ENCODE measurements at places on chromosomes 4 and X.

DNA sequence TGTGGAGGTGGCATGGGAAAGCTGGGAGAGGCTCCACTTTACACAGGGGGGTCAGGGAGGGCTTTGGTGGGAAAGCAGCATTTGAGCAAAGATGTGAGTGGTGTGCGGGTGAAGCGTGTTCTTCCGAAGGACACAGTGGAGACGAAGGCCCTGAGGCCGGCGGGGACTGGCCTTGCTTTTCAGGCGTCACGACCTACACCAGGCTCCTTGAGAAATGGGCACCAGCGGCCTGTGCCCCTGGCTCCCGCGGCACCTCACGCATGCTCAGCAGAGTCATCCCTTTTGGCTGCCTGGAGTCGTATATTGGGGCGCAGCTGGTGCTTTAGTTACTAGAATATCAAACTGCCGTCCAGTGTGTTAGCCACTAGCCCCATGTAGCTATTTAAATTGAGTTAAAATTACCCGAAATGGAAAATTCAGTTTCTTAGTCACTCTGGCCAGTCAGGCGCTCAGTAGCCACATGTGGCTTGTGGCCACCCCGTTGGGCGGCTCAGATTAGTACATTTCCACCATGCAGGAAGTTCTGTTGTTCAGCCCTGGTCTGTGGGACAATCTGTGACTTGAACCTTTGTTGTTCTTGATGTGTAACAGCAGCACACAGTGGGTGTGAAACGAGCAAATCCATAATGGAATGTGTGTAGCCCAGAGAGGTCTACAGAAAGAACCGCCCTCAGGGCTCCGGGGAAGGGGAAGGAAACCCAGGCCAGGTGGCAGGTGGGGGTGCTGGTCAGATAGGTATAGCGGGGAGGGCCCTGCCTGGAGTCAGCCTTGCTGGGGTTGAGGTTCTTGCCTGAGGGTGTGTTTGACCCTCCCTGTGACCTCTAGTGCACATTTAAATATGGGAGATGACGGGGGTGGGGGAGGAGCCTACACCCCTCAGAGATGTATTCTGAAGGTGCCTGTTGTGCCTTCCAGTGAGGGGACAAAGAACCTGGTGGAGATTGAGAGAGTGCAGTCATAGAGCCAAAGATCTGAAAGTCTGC is 30.4 kb downstream of the TBC1D14 start:
- DNase-seq: no peak

DNA sequence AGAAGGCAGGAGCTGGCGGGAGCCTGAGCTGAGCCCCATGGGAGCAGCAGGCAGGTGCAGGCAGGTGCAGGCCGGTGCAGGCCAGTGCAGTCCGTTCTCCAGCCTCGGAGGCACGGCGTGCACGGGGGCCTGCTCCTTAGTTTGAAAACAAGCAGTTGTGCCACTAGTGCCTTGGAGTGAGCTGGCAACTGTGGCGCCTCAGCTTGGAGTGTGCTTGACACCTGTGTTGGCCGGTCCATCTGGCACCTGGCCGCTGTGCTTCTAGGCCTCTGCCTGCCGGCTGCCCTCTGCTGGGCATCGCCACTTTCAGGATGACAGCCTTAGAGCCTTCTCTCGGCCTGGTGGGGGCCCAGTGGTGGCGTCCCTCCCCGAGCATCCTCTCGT is 47.9 kb downstream of the RGS12 start:
- no peak for DNase-seq

GRCh38 chrX:108701633-108702032 is 34.7 kb downstream of the IRS4 start:
- no peak for DNase-seq

GRCh38 chr4:181312066-181312465 is 931.1 kb upstream of the TENM3 start:
- no peak for DNase-seq

- DNase-seq: no peak
These were observed 223.4 kb downstream of the BCOR start for GRCh38 chrX:39874202-39874816.

GRCh38 chr4:67886281-67886680 is 2.5 kb upstream of the TMPRSS11D start:
- DNase-seq: no peak

DNA sequence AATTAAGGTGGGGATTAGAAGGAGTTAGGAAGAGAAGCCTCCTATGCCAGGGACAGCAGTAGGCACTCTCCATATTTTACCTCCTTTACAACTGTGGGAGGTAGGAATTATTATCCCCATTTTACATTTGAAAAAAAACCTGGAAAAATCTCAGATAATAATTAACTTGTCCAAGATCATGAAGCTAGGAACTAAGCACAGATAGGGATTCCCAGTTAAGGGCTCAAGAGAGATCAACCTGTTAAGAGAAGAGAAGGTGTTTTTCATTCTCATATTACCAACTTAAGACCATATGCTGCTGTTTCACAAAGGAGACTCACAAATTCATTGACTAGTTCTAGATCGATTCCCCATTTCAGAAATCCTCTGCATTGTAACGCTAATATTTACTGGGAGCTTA is 16.1 kb upstream of the FAM47E start:
- no peak for DNase-seq

DNA sequence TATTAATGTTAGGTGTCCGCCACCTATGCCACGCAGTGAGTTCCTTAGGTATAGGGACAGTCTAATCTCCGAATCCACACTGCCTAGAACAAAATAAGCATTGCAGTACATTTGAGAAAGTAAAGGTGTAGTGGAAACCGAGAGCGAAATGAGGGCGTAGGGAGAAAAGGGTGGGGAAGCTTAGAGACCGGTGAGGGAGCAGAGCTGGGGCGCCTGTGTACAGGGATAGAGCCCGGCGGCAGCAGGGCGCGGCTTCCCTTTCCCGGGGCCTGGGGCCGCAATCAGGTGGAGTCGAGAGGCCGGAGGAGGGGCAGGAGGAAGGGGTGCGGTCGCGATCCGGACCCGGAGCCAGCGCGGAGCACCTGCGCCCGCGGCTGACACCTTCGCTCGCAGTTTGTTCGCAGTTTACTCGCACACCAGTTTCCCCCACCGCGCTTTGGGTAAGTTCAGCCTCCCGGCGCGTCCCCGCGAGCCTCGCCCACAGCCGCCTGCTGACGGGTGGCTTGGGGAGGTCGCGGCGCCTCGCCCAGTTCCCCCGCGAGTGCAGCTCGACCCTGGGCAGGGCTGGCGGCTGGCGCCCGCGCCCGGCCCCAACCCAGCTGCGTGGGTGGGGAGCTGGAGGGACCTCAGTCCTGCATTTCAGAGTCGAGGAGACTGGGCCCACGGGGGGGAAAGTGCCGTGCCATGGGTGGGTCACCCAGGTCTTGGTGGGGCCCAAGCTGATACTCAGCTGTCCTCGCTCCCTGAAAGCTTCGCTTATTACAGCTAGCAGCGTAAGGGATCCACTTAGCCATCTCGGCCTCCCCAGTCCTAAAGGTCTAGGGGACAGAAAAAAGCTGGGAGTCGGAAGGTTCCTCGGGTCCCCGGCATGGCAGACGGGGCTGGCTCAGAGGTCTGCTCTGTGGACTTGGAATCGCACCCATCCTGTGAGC is at the start of gene ANXA3:
Gene ANXA3 (plus strand): TSS at position 351 of the 932 bp plus-strand sequence. CDS start 2,704 bp downstream, outside the sequence.
- DNase-seq: no peak

DNA sequence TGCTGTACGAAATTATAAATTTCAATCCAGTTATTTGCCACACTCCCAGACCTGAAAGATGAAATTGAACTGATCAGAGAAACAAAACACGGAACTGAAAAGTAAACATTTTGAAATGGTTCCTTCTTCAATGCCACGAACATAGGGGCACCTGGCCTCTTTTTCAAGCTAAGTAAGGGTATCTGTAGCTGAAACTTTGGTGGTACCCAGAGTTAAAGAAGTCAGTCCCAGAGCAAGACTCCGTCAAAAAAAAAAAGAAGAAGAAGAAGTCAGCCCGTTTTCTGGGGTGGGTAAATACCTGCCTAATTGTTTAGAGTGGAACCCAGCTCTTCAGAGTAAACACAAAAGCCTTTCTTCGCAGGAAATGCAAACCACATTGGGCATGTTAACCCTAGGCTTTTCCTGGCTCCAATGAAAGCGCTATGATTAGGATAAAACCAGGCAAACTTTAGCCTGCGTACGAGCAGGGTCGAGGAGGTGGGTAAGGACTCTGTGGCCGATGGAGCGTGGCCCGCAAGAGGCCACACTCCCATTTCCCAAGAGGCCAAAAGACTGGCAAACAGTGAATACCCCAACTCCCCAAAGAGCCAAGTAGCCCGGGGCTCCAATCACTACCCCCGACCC is 1.3 kb downstream of the ANTXR2 start:
- no peak for DNase-seq

DNA sequence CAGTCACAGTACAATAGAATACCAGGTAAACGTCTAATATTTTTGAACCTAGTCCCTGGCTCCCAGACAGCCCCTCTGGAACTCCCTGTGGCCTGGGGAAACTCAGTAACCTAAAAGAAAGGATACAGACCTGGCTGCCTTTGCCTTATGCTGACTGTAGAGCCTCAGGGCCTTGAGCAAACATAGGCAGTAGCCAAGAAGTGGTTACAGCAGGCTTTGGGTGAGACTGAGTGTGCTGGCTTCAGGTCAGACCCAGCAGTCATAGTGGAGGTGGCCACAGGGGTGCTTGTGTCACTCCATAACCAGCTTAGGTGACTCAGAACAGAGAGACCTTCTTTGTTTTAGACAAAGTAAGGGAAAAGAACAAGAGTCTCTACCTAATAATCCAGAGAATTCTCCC is 141.8 kb upstream of the PRDX4 start:
- no peak for DNase-seq

DNA sequence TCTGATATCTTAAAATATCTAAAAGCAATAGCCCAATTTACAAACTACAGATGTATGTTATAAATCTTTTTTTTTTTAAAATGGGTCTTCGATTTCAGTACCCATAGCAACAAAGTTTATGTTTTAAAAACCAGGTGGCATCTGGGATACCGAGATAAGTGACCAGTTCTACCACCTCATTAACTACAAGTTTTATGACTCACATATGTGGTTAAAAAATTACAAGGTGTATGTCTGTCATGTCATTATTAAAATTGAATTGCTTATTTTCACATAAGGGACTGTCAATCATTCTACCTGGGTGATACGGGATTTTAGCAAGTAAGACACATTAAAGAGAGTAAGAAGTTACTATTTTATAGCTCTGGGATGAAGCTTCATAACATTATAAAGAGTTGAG is 192.0 kb upstream of the ETNPPL start:
- DNase-seq: no peak

DNA sequence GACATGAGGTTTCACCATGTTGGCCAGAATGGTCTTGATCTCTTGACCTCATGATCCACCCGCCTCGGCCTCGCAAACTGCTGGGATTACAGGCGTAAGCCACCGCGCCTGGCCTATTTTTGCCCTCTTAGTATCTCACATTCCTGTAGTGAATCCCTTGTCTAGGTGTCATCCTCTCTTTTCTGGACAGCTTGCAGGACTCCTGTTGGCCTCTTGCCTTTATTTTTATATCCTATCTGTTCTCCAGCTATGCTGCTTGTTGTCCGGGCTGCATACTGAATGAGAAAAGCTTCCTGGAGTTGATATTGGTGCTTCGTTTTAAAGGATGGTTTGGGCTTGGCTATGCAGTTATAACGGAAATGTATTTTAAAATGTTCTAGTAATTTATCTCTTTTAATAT is 148.6 kb downstream of the TLL1 start:
- DNase-seq: no peak

- no peak for DNase-seq
These were observed 66.3 kb downstream of the DHRSX start for GRCh38 chrX:2434270-2435163.

- DNase-seq: no peak
These were observed 39.1 kb downstream of the MTNR1A start for GRCh38 chr4:186516287-186516686.

GRCh38 chr4:158609116-158609515 is 62.6 kb downstream of the C4orf46 start:
- no peak for DNase-seq

DNA sequence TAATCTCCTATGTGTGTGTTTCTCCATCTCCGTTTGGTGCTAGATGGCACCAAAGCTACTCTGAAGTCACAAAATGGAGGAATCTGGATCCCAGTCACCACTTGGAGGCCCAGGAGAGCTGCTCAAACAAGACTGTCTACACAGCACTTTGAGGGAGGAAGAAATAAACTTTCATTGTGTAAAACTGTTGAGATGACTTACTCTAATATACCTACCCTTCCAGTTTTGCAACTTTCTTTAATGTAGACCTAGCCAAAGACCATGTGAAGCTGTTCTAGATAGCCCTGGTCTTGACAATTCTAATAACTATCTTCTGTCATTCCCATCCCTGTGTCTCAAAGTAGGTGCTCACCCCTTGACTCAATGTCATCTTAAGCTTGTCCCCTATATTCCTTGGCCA is 52.8 kb upstream of the TAB3 start:
- no peak for DNase-seq

GRCh38 chrX:120310861-120311726 is at the start of gene TMEM255A:
Gene TMEM255A (minus strand): TSS chrX:120311461. CDS start chrX:120311309, 152 bp downstream.
- no peak for DNase-seq

DNA sequence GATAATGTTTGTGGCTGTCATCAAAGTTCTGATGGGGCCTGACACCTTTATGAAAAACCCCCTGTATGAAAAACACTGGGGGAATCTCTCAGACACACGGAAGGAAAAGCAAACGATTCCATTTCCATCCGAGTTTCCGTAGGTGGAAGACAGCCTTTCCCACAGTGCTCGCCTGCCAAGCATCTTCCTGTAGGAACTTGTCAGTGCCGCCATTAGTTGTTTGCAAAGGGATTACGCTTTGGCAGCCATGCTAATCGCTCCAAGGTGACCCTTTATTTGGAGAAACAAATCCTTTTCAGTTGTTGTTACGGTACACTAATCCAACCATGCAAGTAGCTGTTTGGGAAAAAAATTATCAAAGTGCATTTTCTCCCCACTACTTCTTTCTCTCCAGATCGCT is 44.4 kb upstream of the STOX2 start:
- DNase-seq: no peak
